IMR-90 (cell line): ENCODE measurements at places on chromosomes 13 and 19. TPM values are rescaled to one million over a fixed set of nuclear protein-coding genes. Genes with fewer than 3 reads are reported as not detected.

GSX1 gene
- not detected in 2 replicates for total RNA-seq

IRGC gene
- not detected in 2 replicates for total RNA-seq

ERFL gene
- not detected in 2 replicates for total RNA-seq

DIRAS1 gene
- total RNA-seq, result 1.4 and 2.5 TPM in 2 replicates

CLIP3 gene
- total RNA-seq, result 5.0 and 5.4 TPM in 2 replicates

LILRB1 gene
- total RNA-seq, result not detected in 2 replicates

ZNF850 gene
- 7.2 and 8.3 TPM in 2 replicates for total RNA-seq

VSTM2B gene
- total RNA-seq, result not detected in 2 replicates

MYO1F gene
- under 0.01 and 0.18 TPM in 2 replicates for total RNA-seq

TMPRSS9 gene
- not detected in 2 replicates for total RNA-seq

KATNAL1 gene
- 16.8 and 35.8 TPM in 2 replicates for total RNA-seq

LPAR6 gene
- 1.4 and 4.4 TPM in 2 replicates for total RNA-seq

S1PR5 gene
- total RNA-seq, result 0.36 and 0.56 TPM in 2 replicates

ZNF534 gene
- total RNA-seq, result not detected in 2 replicates

CRB3 gene
- total RNA-seq, result not detected in 2 replicates

CRLF1 gene
- 0.18 and 0.28 TPM in 2 replicates for total RNA-seq

CDADC1 gene
- 0.54 and 0.83 TPM in 2 replicates for total RNA-seq

CGB2 gene
- not detected in 2 replicates for total RNA-seq

NBEA gene
- total RNA-seq, result 2.2 TPM in 2 replicates

IRF3 gene
- total RNA-seq, result 37.2 and 39.6 TPM in 2 replicates

CD70 gene
- total RNA-seq, result not detected in 2 replicates

LHB gene
- total RNA-seq, result not detected in 2 replicates

FBXO17 gene
- 10.8 and 11.9 TPM in 2 replicates for total RNA-seq

LRFN3 gene
- 0.36 and 0.56 TPM in 2 replicates for total RNA-seq

TTYH1 gene
- total RNA-seq, result not detected in 2 replicates

TEX101 gene
- total RNA-seq, result not detected in 2 replicates

GRIN2D gene
- under 0.01 TPM in 2 replicates for total RNA-seq

CDX2 gene
- total RNA-seq, result not detected in 2 replicates

ACER1 gene
- not detected in 2 replicates for total RNA-seq

SYT5 gene
- total RNA-seq, result under 0.01 TPM in 2 replicates

GRIN3B gene
- under 0.01 and 0.28 TPM in 2 replicates for total RNA-seq

KIR3DL1 gene
- not detected in 2 replicates for total RNA-seq

ATP4A gene
- total RNA-seq, result not detected in 2 replicates

SULT2A1 gene
- not detected in 2 replicates for total RNA-seq

IZUMO4 gene
- total RNA-seq, result 0.56 and 0.72 TPM in 2 replicates

OCEL1 gene
- total RNA-seq, result 0.83 and 1.1 TPM in 2 replicates

ZNF260 gene
- total RNA-seq, result 11.3 and 15.0 TPM in 2 replicates

ATXN8OS gene
- total RNA-seq, result not detected in 2 replicates

CEBPA gene
- under 0.01 TPM in 1 of 2 replicates, not detected in the other for total RNA-seq

EPS8L1 gene
- total RNA-seq, result 0.90 and 1.9 TPM in 2 replicates

PSPN gene
- 0.54 and 0.56 TPM in 2 replicates for total RNA-seq

OR10H1 gene
- total RNA-seq, result not detected in 2 replicates

PLPP2 gene
- 2.3 and 2.8 TPM in 2 replicates for total RNA-seq

GADD45B gene
- 28.1 and 30.1 TPM in 2 replicates for total RNA-seq

RNF113B gene
- total RNA-seq, result not detected in 2 replicates

CCDC70 gene
- not detected in 2 replicates for total RNA-seq

FAM216B gene
- total RNA-seq, result not detected in 2 replicates

TNFSF11 gene
- total RNA-seq, result not detected in 2 replicates

CEACAM21 gene
- not detected in 2 replicates for total RNA-seq

SYNGR4 gene
- not detected in 2 replicates for total RNA-seq

ZNF121 gene
- 62.9 and 83.6 TPM in 2 replicates for total RNA-seq

MBD3L1 gene
- total RNA-seq, result not detected in 2 replicates

LILRB2 gene
- total RNA-seq, result not detected in 2 replicates

CABP5 gene
- not detected in 2 replicates for total RNA-seq

FCER2 gene
- total RNA-seq, result not detected in 2 replicates
